ENCODE measurements at places on chromosomes 6 and 20. TPM values are rescaled to one million over a fixed set of nuclear protein-coding genes. Genes with fewer than 3 reads are reported as not detected.

Gene BRD2
- total RNA-seq: 316 TPM

- DNase-seq: no peak
Measured at GRCh38 chr20:19756761-19757486, 1.1 kb upstream of the RIN2 start.

Gene TINAG
- not detected for total RNA-seq

- no peak for DNase-seq
Measured at GRCh38 chr20:4730780-4731179, 9.1 kb downstream of the PRND start.

Data from activated T-helper 1 cell treated with anti-CD3 and anti-CD28 coated beads, Interleukin-12 subunit alpha, Interleukin-12 subunit beta, Interleukin-2, Interleukin-4 antibody, amounts not matched to agents 30 ng/mL and 10 ng/mL and 1 ng/mL, durations not matched to agents 14 hours and 24 hours and 36 hours (primary cell).